ENCODE measurements at places on chromosomes 11 and 22. TPM values are rescaled to one million over a fixed set of nuclear protein-coding genes. Genes with fewer than 3 reads are reported as not detected.

Gene GNAZ
- total RNA-seq: 0.25 TPM

DNA sequence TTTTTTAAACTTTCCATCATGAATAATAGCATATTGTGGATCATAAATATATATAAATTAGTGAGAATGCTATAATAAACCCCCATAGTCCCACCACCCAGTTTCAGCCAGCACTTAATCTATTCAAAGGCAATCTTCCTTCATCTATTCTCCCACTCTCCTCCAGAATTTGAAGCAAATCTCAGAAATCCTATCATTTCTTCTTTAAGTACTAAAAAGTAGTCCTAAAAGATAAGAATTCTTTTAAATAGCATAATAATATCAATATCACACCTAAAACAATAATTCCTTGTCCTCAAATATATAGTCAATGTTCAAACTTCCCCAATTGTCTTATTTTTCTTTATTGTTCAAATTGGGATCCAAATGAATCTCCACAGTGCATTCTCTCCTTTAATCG is 24.6 kb upstream of the ROBO3 start:
- no peak for DNase-seq

- DNase-seq: no peak
Measured at GRCh38 chr22:36456464-36456845, 25.0 kb downstream of the TXN2 start.

DNA sequence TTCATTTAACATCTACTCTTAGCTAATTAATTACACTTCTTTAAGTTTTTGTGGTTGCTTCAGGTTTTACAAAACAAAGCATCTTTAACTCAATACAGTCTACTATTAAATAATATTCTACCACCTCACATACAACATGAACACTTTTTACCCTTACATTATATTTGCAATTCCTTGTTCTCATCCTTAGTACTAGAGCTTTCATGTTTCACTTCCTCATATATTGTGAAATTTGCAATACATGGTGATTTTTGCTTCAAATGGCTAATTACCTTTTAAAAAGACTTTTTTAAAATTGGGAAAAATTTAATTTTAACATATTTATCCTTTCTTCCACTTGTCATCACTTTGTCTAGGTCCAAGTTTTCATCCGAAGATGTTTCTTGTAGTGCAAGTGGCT is 37.5 kb downstream of the RSF1 start:
- no peak for DNase-seq

DNA sequence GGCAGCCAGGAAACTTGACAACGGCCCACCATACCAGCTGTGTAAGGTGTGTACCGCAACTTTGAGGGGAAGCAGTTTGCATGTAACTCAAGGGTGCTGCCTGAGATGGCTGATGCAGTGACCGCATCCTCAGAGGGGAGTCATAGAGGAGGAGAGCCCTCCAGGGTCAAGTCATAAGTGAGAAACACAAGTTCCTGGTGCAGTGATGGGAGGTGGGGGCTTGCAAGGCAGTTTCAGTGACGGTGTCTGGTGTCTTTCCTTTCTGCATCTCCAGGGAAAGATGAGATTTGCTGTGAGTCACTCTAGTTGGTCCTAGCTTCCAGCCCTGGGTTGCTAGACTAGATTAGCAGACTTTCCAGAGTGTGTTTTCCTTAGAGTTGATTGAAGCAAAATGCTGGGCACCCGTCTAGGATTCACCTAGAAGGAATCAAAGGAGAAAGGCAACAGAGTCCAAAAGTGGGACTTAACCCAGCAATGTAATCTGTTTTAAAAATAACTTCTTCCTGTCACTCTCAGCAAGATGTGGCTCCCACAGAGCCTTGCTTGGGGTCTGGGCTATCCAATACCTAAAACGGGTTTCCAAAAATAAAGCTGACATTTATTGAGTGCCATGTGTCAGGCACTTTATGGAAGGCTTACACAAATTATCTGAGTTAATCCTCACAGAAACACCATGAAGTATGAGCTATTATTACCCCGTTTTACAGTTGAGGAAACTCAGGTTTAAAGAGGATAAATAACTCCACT is 265.4 kb upstream of the PLET1 start:
- DNase-seq: peak; percentile 44

- no peak for DNase-seq
Measured at GRCh38 chr11:70881948-70882715, 370.2 kb downstream of the SHANK2 start.

DNA sequence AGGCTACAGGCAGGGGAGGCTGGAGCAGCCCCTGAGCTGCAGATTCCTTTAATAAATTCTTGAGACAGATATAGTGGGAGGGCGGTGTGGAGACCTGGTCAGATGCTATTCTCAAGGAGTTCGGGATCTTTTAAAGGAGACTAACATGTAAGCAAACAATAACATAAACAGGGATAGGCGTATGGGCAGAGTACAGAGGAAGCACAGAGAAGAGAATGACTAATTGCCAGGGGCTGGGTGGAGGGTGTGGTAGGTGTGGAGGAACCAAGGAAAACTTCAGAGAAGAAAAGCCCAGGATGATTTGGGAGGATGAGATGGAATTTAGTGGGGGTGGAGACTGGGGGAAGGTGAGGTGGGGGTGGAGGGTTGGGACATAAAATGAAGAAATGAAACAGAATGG is 9.7 kb upstream of the HEPHL1 start:
- DNase-seq: no peak

GRCh38 chr11:1937616-1938342 is 9.4 kb upstream of the MRPL23 start:
- DNase-seq: no peak

Gene RIBC2
- total RNA-seq: 0.25 TPM

DNA sequence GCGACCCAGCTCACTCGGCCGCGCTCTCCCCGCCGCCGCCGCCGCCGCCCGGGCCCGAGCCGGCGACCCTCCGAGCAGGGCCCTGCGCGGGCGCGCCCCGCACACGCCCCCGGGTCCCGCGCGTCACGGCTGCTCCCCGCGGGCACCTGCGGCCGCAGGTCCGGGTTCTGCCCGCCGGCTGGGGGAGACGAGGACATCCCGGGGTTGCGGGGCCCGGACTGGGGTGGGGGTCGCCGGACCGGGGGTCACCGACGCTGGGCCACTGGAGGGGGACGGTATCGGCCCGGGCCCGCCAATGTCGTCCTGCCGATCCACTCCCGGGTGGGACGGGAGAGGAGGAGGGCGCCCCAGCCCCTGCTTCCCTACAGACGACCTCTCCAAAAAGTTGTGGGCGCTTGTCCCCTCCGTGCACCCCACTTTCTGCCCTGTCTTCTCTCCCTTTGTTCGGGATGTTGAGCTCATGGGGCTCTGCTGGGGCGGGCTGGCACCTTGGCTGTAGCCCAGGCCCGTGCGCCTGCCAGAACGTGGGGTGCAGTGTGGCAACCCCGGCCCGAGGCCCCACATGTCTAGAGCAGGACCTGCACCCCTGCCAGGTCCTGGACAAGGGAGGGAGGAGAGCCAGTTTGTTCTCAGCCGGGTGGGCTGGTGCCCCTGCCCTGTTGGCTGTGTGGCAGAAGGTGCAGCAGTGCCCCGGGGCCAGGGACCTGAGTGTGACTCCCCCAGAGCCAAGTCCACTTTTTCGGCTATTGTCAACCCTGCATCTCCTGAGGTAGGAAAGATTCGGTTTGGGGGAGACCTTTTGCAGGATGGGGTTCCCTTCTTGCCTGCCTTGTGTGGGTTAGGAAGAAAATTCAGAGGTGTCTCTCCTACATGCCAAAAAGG is 40.2 kb upstream of the CELSR1 start:
- peak; percentile 44 for DNase-seq

DNA sequence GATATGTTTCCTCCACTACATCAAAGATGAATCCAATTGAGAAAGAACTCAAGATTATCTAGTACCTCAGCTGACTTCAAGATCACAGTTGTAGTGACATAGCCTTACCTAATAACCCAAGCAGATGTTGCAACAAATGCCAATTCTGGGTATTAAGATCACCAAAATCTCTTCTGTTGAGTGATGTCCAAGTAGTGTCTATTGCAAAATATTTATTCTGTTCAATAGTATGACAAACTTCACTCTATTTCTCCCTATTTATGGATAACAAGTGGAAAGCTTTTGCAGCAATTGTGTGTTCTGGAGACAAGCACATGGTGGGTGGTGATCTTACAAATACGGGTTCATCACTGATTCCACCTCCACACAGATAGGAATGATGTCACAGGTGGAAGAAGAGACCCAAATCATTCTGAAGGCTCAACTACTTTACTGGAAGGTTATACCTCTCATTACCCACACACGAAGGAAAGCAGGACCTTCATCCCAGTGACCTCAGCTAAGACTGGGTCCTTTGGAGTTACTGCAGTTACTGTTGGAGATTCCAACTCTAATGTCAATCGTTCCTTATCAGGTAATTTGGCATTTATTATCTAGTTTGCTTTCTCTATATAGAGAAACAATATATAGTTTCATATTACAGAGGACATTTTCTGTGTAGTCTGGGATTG is 72.0 kb downstream of the CD44 start:
- peak; percentile 42 for DNase-seq

- DNase-seq: no peak
Measured at GRCh38 chr22:49568751-49569285, 258.9 kb downstream of the BRD1 start.
